ENCODE measurements at places on chromosomes 12 and 14.

GRCh38 chr14:94129758-94130414 lies 482 bp upstream of the IFI27L2 start:
- no peak for DNase-seq

- no peak for DNase-seq
Observed at GRCh38 chr14:49977126-49977841, 84.4 kb downstream of the ARF6 start.

GRCh38 chr14:52063052-52063462 lies 5.8 kb downstream of the NID2 start:
- DNase-seq: no peak

DNA sequence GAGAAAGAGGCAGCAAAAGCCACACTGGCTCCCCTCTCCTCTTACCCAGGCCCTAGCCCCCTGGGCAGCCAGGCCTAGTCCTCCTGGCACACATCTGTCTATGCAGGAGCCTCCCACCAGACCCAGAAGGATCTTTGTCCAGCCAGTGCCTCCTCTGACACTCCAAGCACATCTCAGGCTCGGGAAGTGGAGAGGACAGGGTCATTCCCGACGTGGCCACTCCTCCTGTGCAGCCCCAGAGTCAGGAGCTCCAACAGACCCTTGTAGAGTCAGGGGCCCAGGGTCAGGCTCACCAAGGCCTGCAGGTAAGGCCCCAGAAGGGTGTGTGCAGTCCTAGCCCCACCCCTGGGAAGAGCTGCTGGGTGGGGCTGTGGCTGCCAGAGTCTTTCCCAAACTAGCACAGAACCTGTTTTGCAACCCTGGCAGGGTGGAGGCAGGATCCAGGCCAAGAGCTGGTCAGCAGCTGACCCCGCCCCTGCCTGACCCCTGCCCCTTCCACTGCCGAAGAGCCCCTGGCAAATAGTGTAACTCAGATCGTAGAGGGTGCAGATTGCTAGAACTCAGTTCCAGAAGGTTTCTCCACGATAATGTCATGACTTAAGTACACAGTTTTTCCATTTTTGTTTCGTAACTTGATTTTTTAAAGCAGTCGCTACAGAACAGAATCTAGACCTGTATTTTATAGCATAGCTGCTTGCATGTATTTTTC lies 26.6 kb upstream of the PNMA1 start:
- no peak for DNase-seq

GRCh38 chr12:101743242-101743641 lies 4.0 kb upstream of the SYCP3 start:
- DNase-seq: no peak

GRCh38 chr14:88017535-88017934 lies 12.6 kb downstream of the GPR65 start:
- DNase-seq: no peak

- DNase-seq: peak; percentile 5
Observed at GRCh38 chr12:122867691-122868461, 28.0 kb downstream of the VPS37B start.
